IMR-90 (cell line): ENCODE measurements at places on chromosomes 6 and 20. TPM values are rescaled to one million over a fixed set of nuclear protein-coding genes. Genes with fewer than 3 reads are reported as not detected.
A peak's percentile ranks its signal among the peaks of the same experiment; 100 is the strongest.

The HTR1E gene
- total RNA-seq = not detected in 2 replicates

The CCN6 gene
- not detected in 2 replicates for total RNA-seq

GRCh38 chr6:161198176-161198575, 75.7 kb downstream of the AGPAT4 start:
- H3K36me3 ChIP-seq = no peaks in the 10 kb centered on the region; the same call in 1 of the 2 replicates
- no peak overlapping the region for H3K27ac ChIP-seq
- H3K4me3 ChIP-seq = no peak overlapping the region
- H3K27me3 ChIP-seq = no peaks in the 10 kb centered on the region
- H3K4me1 ChIP-seq = no peaks in the 10 kb centered on the region; the same call in 1 of the 2 replicates

GRCh38 chr6:18829272-18829870, 442.2 kb downstream of the RNF144B start:
- no peak overlapping the region for H3K27ac ChIP-seq
- no peaks in the 10 kb centered on the region for H3K27me3 ChIP-seq
- no peaks in the 10 kb centered on the region for H3K4me1 ChIP-seq
- H3K36me3 ChIP-seq = no peaks in the 10 kb centered on the region
- no peak for DNase-seq
- no peak overlapping the region for H3K4me3 ChIP-seq

DNA sequence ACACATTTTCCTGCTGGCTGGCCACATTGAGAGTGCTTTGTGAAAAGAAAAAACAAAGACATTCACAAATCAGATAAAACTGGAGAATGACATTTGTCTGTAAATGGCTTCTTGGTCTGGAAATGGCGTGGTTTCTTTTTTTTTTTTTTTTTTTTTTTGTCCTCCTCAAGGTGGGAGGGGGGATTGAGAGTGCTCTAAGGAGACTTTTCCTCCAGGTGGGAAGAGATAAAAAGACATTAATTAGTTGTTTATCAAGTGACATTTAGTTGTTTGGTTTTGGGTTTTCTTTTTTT, 40.4 kb downstream of the GNAS start:
- H3K36me3 ChIP-seq = peaks cover 5% of the 10 kb centered on the region
- no peaks in the 10 kb centered on the region for H3K27me3 ChIP-seq
- H3K4me3 ChIP-seq = peak overlapping the region; percentile 100
- no peak for DNase-seq
- H3K4me1 ChIP-seq = peaks cover 16% of the 10 kb centered on the region

DNA sequence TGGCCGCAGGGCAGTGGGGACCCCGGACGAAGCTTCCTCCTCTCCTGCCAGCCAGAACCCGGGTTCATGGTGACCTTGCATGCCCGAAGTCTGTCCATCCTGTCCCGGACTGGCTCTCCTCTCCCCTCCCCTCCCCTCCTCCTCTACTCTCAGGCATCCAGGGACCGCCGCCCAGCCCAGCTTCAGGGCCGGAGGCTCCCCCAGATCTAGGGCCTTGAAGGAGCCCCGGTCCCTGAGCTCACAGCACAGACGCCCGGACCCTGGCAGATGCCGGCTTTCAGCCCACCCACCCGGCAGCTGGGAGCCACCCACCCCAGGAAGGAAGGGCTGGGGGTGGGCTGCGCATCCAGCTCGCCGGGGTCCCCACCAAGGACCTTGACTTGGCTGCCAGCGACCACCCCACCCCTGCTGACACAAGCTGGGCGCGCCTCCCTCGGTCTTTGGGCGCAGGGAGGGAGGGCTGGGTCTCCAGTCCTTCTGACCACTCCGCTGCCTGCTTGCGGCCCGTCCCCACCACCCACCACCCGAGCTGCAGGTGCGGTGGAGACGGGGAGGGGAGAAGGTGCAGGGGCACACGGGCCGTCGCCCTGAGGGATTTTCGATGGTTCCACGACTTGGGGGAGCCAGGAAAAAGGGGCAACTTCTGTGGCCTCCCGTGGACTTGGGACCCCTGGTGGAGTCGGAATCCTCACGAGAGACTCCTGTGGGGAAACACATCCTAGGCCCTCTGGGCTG, 5.8 kb upstream of the ABHD16B start:
- no peaks in the 10 kb centered on the region; the same call in 1 of the 2 replicates for H3K27me3 ChIP-seq
- no peak for DNase-seq
- H3K27ac ChIP-seq = no peak overlapping the region

DNA sequence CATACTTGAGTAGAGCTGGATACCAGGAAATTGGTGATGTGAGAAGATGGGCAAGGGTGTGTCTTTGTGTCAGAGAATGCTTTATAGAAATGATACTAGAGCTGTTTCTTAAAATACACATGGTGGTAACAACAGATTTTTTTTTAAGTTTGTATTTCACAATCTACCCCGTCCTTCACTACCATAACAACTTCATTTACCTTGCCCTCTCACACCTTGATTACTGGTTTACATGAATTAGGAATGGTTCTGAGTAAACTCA, 45.4 kb downstream of the RARS2 start:
- DNase-seq = no peak
- peaks cover 49% of the 10 kb centered on the region for H3K36me3 ChIP-seq
- no peak overlapping the region for H3K4me3 ChIP-seq
- no peaks in the 10 kb centered on the region for H3K4me1 ChIP-seq
- H3K27me3 ChIP-seq = no peaks in the 10 kb centered on the region

GRCh38 chr6:35086636-35087360, 54.3 kb downstream of the TCP11 start:
- peaks cover 20% of the 10 kb centered on the region for H3K4me1 ChIP-seq
- DNase-seq = no peak
- no peaks in the 10 kb centered on the region for H3K27me3 ChIP-seq
- no peak overlapping the region for H3K27ac ChIP-seq

DNA sequence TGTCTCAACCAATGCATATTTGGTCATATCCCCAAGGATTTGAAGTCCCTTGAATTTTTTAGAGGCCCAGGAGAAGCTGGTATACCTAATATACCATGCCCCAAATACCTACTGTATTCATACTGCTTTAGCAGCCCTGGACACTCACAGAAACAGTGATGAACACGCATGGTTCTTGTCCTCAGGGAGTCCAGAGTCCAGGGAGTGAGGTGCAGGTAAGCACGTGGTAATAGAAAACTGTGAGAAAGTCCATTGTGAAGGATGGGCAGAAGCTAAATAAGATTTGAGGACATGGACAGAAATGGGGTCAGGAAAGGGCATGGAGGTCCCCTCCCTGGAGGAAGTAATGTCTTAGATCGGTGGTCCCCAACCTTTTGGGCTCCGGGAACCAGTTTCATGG, 85.4 kb downstream of the TSHZ2 start:
- H3K27ac ChIP-seq = no peak overlapping the region
- no peak overlapping the region for H3K4me3 ChIP-seq
- H3K4me1 ChIP-seq = no peaks in the 10 kb centered on the region
- H3K27me3 ChIP-seq = no peaks in the 10 kb centered on the region
- no peak for DNase-seq
- no peaks in the 10 kb centered on the region for H3K36me3 ChIP-seq

DNA sequence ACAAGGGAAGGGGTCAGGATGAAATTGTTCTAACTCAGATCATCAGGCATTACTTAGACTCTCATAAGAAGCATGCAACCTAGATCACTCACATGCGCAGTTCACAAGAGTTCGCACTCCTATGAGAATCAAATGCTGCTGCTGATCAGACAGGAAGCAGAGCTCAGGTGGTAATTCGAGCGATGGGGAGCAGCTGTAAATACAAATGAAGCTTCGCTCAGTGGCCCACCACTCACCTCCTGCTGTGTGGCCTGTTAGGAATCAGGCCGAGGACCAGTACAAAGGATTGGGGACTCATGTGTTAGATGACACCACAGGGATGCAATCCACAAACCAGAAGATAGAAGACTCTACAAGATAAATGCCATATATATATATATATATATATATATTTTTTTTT, 31.5 kb upstream of the TOP1 start:
- no peaks in the 10 kb centered on the region for H3K36me3 ChIP-seq
- H3K4me1 ChIP-seq = peaks cover under 1% of the 10 kb centered on the region
- H3K27ac ChIP-seq = no peak overlapping the region
- no peak for DNase-seq

- no peaks in the 10 kb centered on the region for H3K36me3 ChIP-seq
- H3K4me1 ChIP-seq = no peaks in the 10 kb centered on the region; the same call in 1 of the 2 replicates
- H3K4me3 ChIP-seq = no peak overlapping the region
Observed at GRCh38 chr20:51042064-51042463, 19.2 kb upstream of the KCNG1 start.

- no peaks in the 10 kb centered on the region for H3K27me3 ChIP-seq
- H3K4me3 ChIP-seq = no peak overlapping the region
- H3K27ac ChIP-seq = no peak overlapping the region
- H3K4me1 ChIP-seq = no peaks in the 10 kb centered on the region
- H3K36me3 ChIP-seq = no peaks in the 10 kb centered on the region
Observed at GRCh38 chr6:134502614-134503549, 185.0 kb upstream of the SGK1 start.

GRCh38 chr20:62516338-62516737, 40.5 kb upstream of the GATA5 start:
- H3K27ac ChIP-seq = no peak overlapping the region
- H3K27me3 ChIP-seq = peaks cover 46% of the 10 kb centered on the region
- H3K4me1 ChIP-seq = no peaks in the 10 kb centered on the region
- no peak overlapping the region for H3K4me3 ChIP-seq

DNA sequence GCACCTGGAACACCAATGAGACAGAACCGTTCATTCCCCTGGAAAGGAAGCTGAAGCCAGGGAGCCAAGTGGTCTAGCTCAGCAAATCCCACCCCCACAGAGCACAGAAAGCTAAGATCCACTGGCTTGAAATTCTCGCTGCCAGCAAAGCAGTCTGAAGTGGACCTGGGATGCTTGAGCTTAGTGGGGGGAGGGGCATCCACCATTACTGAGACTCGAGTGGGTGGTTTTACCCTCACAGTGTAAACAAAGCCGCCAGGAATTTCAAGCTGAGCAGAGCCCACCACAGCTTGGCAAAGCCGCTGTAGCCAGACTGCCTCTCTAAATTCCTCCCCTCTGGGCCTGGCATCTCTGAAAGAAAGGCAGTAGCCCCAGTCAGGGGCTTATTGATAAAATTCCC, 53.1 kb downstream of the KIF16B start:
- H3K27me3 ChIP-seq = no peaks in the 10 kb centered on the region
- no peaks in the 10 kb centered on the region for H3K36me3 ChIP-seq
- H3K27ac ChIP-seq = no peak overlapping the region
- no peak for DNase-seq
- H3K4me3 ChIP-seq = no peak overlapping the region

DNA sequence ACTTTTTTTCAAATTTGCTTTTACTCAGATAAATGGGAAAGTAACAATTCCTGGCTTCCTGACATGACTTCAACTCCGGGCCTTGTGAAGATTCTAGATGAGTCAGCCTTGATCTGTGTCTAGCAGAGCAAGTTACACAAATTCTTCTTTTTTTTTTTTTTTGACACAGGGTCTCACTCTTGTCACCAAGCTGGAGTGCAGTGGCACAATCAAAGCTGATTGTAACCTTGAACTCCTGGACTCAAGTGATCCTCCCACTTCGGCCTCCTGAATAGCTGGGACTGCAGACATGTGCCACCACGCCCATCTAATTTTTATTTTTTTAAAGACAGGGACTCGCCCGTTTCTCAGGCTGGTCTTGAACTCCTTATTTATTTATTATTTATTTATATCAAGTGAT, 7.3 kb upstream of the ARHGAP18 start:
- peak; percentile 69 for DNase-seq

- peaks cover 8% of the 10 kb centered on the region for H3K4me1 ChIP-seq
- DNase-seq = peak; percentile 66
- no peaks in the 10 kb centered on the region for H3K36me3 ChIP-seq
- H3K27ac ChIP-seq = peak overlapping the region; percentile 6
- H3K4me3 ChIP-seq = peak overlapping the region; percentile 35; the same call in 1 of the 2 replicates
- H3K27me3 ChIP-seq = no peaks in the 10 kb centered on the region
Observed at GRCh38 chr6:7468382-7469081, 72.9 kb upstream of the DSP start.
